GM12865 (cell line): ENCODE measurements at places on chromosomes 2 and 18.

GRCh38 chr18:35355140-35355618 is 11.0 kb upstream of the ZNF24 start:
- peak; percentile 78 for DNase-seq

GRCh38 chr2:75337016-75337415 is 137.7 kb upstream of the TACR1 start:
- DNase-seq: no peak

- peak; percentile 92 for DNase-seq
These were observed 32.6 kb upstream of the E2F6 start for GRCh38 chr2:11498543-11499034.

DNA sequence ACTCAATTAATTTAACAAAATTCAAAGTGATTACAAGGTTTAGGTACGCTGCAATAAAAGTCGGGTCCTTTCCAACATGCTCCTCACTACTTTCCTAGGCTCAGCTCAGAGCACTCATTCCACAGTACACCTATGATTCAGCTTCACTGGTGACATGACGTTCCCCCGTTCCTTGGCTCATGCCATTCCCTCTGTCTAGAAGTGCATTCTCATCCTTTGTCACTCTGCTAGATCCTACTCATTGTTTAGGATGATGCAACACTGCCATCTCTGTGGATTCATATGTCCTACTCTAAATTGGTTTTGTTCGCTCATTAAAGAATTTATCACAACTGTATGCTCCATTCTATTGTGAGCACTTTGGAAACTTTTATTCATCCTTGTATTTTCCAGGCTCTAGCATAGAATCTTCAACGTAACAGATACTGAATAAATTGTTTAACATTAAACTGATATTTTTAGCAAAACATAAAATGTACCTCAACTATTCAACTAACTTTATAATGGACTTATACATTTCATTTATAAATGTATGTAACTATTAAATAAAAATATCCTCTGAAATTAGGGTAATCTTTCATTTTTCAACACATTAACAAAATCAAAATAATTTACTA is 78.6 kb downstream of the FAM228A start:
- DNase-seq: no peak
